Stimulated activated CD4-positive, alpha-beta T cell treated with anti-CD3 and anti-CD28 coated beads, Interleukin-12 subunit alpha, Interleukin-12 subunit beta, amount 100 ng/mL, for 4 hours (primary cell): ENCODE measurements at places on chromosomes 1 and 21.
A peak's percentile ranks its signal among the peaks of the same experiment; 100 is the strongest.

- DNase-seq: no peak
Observed at GRCh38 chr1:25026730-25027450, 96.8 kb upstream of the RUNX3 start.

DNA sequence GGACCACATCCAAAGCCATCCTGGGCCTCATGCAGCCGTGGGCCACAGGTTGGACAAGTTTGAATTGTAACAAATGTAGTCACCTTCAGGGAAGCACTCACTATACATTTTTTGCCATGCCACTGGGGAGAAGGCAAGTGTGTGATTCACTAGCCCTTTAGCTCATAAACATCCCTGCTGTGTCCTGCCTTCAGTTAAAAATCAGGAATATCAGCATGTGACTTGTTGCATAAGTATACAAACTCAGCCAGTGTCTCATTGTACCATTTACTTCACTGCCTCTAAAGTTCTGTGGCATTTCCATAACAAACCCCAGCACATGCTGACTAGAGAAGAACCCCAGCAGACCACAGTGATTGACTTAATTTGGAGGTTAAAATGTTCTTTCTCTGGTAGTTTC, 142.0 kb upstream of the C1orf105 start:
- DNase-seq: no peak

DNA sequence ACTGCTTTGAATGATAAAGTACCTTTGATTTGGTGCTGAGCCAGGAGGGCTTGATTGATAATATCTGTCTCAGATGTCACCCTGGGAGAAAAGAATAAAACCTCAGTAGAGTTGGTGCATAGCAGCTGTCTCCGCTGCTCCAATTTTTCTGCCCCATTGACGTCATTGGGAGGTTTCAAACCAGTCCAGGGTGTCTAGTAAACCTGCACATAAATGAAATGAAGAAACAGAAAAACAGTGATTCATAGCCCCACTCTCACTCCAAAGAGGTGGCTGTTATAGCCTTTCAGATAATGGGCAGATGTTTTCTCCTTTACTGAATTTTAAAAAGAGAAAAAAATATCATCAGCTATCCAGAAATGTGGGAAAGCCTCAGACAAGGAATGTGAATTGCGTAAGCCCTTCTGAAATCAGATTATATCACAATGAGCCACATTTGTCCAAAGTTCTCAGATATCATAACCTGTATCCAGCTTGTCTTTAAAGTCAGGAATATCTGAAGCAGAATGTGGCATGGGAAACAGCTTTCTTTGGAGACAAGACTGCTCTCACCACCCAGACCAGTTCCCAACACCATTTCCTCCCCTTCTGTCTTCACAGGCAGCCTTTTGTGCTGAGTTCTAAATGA, 351.3 kb upstream of the SGIP1 start:
- no peak for DNase-seq

GRCh38 chr1:75797273-75797588, 549 bp downstream of the MSH4 start:
- no peak for DNase-seq

GRCh38 chr1:193549081-193549480, 362.7 kb upstream of the B3GALT2 start:
- DNase-seq: no peak

- no peak for DNase-seq
Observed at GRCh38 chr1:188857526-188858087, 1620.1 kb downstream of the BRINP3 start.

DNA sequence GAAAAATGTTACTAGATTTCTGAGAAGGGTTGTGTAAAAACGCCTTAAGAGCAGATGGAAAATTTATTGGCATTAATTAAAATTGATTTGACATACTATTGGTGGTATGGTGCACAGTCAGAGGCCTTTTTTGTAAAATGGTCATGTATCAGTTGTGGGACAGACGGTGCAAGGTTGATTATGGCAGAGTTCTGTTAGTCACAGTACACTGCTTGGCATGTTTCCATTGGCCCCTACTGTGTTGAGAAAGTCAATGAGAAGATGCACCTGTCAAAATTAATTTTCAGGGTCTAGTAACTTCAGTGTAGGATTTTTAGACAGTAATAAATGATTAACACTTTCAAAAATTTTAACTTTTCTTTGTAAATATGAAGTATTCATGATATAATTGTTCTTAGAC, 4.4 kb downstream of the B3GALT2 start:
- DNase-seq: no peak

DNA sequence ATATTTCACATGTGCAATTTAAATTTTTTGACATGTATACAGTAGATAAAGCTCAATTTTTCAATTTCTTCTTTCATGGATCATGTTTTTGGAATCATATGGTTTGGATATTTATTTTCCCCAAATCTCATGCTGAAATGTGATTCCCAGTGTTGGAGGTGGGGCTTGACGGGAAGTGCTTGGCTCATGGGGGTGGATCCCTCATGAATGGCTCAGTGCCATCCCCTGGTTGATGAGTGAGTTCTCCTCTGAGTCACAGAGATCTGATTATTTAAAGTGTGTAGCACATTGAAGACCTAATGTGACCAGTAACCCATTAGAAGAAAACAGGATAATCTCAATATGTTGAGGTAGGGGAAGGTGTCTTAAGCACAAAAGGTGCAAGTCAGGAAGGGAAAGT, 9.1 kb upstream of the IFI16 start:
- no peak for DNase-seq

- peak; percentile 33 for DNase-seq
Observed at GRCh38 chr1:43454270-43455011, 710 bp upstream of the HYI start.

- no peak for DNase-seq
Observed at GRCh38 chr1:117828201-117828600, 101.2 kb downstream of the GDAP2 start.

- DNase-seq: no peak
Observed at GRCh38 chr1:63590166-63590560, 3.0 kb upstream of the PGM1 start.

DNA sequence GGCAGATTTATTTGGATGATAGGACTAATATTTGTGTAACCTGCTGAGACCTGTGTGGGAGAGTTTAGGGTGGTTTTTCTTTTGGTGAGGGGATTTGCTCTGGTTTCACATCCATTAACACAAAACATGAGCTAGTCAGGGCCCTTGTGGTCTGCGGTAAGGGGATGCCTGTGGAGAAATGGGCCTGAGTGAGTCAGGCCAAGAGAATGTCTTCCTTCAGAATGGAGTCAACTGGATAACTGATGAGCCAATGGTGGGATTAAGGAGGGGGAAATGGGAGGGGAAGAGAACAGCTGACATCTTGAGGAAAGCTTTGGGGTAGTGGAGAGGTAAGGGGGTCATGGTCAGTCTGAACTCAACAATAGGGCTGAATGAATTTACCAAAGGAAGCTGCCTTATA, 13.9 kb downstream of the WNT2B start:
- DNase-seq: no peak

DNA sequence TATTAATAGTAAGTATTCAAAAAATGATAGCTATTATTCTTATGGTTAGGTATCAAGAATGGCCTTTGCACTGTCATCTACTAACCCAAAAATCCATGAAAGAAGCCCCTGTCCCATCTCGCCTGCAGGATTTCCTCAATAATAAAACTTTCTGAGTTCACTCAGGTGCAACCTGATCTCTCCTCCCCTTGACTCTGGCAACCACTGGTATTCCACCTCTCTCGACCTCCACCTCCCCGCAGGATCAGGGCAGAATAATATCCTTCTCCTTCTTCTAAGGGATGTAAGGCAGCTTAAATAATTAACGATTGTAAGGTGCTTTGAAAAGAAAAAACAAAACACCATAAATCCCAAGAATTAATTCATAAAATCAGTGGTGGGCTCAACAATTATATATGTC, 359.3 kb downstream of the PLPP3 start:
- DNase-seq: no peak

GRCh38 chr1:58162952-58163550, 383.5 kb downstream of the OMA1 start:
- no peak for DNase-seq

DNA sequence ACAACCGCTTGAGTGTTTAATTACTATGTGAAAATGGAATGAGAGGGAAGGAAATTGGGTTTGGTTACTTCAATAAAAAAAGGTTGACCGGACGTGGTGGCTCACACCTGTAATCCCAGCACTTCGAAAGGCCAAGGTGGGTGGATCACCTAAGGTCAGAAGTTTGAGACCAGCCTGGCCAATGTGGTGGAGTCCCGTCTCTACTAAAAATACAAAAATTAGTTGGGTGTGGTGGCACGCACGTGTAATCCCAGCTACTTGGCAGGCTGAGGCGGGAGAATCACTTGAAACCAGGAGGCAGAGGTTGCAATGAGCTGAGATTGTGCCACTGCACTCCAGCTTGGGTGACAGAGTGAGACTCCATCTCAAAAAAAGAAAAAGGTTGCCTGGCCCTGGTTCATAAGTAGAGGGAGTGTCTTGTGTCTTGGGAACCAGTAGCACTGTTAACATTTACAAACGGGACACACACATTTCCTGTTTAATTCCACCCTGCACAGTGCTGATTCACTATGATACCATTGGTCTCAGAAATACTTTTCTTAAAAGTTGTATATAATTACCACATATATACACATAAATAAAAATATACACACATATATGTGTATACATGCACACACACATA, 27.6 kb upstream of the CLDN14 start:
- no peak for DNase-seq

DNA sequence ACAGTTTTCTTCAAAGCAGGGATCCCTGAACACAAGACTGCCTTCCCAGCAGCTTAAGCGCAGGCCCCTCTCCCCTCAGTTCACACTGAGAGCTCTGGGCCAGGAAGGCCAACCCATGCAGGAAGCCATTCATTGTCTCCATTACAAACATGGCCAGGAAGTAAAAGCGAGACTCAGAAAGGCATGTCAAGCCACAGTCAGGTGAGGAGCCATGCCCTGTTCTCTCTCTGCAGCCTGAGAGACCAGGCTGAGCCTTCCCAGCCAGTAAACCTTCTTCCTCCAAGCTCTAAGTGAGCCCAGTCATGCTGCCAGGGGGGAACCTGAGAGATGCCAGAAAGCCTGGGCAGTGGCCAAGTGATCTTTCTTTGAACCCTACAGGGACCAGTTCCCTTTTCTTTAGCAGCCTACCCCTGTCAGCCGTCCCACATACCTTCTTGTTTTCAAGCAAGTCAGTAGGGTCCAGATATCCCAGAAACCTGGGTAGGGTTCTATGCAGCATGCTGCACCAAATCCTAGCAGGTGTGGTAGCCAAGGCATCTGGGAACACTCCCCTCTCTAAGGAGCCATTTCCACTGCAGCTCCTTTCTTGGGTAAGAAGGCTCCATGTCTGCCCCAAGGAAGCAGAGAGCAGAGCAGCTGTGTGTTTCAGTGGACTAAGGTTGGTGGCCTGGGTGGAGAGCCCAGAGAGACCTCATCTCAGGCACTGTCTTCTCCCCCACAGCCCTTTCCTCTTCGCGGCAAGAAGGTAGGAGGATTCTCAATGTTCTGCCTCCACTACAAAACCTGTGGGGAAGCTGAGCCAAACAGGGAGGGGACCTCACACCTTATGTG, 977 bp downstream of the TRAF3IP3 start:
- peak; percentile 15 for DNase-seq

DNA sequence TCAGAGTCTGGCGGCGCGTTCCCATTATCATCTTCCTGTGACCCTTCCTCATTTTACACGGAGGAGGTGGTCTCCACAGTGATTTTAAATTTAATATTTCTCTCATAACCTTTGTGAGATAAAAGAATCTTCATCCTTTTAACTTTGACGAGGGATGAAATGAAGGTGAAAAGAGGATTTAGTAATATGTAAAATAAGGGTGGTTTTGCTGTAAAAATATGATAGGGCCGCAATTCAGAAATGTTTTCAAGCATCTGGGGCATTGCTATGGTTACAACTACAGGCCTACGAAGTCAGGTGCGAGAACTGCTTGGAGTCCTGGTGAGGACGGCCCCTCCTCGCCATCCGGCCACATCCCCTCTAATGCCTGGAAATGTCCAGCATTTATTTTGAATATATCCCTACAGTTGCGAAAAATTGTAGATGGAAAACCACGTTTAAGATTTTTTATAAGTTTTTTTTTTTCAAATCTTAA, 422 bp upstream of the RSBN1 start:
- DNase-seq: no peak

GRCh38 chr1:33347650-33347992, 26.7 kb upstream of the A3GALT2 start:
- DNase-seq: no peak

- no peak for DNase-seq
Observed at GRCh38 chr1:223524930-223525451, 131.8 kb downstream of the CCDC185 start.

DNA sequence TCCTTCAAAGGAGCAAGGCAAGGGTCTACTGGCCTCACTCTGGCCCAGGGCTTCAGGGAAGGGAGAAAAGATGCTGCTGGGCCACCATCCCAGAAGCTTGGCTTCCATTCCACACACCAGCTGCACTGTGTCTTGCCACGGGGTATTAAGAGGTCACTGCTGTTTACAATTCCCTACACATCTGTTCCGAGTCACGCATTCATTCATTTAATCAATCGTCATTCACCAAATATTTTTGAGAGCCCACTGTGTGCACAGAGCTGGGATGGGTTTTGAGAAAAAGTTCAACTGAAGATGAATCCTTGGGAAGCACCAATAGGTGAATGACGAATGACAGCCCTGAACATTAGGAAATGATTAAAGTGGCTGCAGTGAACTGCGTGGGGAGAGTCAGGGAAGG, 101.7 kb downstream of the NAV1 start:
- DNase-seq: no peak

- DNase-seq: no peak
Observed at GRCh38 chr1:214005708-214006107, 17.9 kb downstream of the PROX1 start.

- peak; percentile 55 for DNase-seq
Observed at GRCh38 chr1:109193653-109194590, 19.8 kb upstream of the SARS1 start.

GRCh38 chr1:172699695-172700227, 40.9 kb downstream of the FASLG start:
- no peak for DNase-seq

- no peak for DNase-seq
Observed at GRCh38 chr1:197066719-197067456, at the start of gene F13B. TSS of gene F13B (minus strand) at chr1:197067260. CDS start at chr1:197067223, 37 bp downstream.

- no peak for DNase-seq
Observed at GRCh38 chr1:85447006-85447943, 17.7 kb downstream of the DDAH1 start.

DNA sequence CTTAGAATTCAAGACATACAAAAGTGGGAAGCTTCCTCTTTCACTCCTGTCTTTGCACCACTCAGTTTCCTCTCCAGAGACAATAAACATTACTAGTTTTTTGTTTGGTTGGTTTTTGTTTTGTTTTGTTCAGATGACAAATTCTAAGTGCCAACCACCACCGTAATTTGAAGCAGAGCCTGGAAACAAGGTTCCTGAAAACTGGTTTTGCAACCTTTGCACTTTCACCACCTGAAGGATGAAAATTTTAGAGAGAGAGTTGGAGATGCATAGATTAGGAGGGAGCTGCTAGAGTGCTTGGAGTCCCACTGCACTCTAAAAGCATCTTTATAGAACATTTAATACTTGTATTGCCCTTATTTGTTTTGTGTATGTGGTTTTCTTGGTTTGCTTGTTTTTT, 20.2 kb upstream of the MGST3 start:
- DNase-seq: no peak

- DNase-seq: no peak
Observed at GRCh38 chr1:17498214-17498613, 41.3 kb upstream of the ARHGEF10L start.

GRCh38 chr1:173330149-173330951, 123.2 kb upstream of the TNFSF4 start:
- DNase-seq: no peak
